ENCODE measurements at places on chromosomes 11 and 22. TPM values are rescaled to one million over a fixed set of nuclear protein-coding genes. Genes with fewer than 3 reads are reported as not detected.

Gene CSF2RB
- 10.3 TPM for polyA plus RNA-seq

Gene CD3D
- 1,577 TPM for polyA plus RNA-seq

Gene NPAS4
- not detected for polyA plus RNA-seq

Gene FAM227A
- polyA plus RNA-seq, result not detected

Gene MS4A4A
- polyA plus RNA-seq, result not detected

Gene SLC25A22
- polyA plus RNA-seq, result 5.3 TPM

Gene SEPTIN3
- polyA plus RNA-seq, result 0.39 TPM

Gene KIRREL3
- polyA plus RNA-seq, result not detected

Gene APOBEC3B
- 0.73 TPM for polyA plus RNA-seq

Gene WT1
- polyA plus RNA-seq, result not detected

Gene TBX1
- polyA plus RNA-seq, result not detected

Gene OR10S1
- not detected for polyA plus RNA-seq

Gene NECTIN1
- not detected for polyA plus RNA-seq

Gene DEUP1
- not detected for polyA plus RNA-seq

Data from CD4-positive, CD25-positive, alpha-beta regulatory T cell (primary cell).